ENCODE measurements at places on chromosomes 7 and 10.

- DNase-seq = no peak
These were observed 38.9 kb upstream of the LANCL2 start for GRCh38 chr7:55326081-55326835.

DNA sequence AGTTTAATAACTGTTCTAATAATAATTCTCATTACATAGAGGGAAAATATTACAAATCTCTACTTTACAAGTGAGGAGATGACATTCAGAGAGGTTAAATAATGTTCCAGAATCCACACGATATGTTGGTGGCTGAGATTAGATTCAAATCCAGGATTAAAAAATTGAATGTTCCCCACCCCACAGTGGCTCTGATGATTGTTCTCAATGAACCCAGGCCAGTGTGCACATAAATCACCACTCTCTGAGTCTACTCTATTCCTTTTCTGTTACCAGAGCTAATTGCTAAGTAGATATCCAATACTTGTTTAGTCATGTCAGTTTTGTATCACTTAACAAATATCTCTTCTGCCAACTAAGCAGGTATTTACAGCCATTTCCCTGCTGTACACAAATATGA is 281.0 kb downstream of the ABCA13 start:
- DNase-seq = no peak

DNA sequence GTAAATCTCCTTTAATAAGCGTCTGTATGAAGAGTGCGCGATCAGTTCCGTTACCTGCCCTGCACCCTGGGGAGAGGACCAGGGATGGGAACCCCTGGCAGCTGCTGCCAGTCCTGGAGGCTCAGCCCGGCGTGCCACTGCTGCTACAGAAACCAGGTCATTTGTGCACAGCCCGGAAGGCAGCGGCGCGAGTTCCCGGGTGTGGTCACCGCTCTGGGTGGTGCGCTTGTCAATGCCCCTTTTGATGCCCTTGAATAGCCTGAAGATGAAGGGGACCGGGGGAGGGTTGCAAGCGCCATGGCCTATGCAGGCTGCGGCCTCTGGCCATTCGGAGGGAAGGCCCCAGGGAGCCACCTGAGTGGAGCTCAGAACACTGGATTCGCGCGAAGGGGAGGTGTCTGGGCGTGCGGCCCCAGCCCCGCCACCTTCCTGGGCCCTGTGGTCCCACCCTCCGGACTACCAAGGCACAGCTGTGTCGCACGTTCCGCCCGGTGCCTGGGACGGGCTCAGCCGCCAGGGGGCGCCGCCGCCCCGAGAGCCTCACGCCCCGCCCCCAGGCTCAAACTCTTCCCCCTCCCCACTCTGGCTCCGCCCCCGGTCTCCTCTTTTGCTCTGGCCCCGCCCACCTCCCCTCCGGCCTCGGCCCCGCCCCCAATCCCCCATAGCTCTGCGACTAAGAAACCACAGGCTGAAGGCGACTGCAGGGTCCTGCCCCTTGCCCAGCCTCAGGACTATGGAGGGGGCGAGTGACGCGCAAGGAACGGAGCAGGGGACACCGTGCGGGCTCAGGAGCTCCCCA is 16.5 kb downstream of the AP5Z1 start:
- peak; percentile 70 for DNase-seq

- DNase-seq = no peak
These were observed 32.6 kb upstream of the UNCX start for GRCh38 chr7:1200045-1200444.

Measured in stimulated activated CD8-positive, alpha-beta memory T cell treated with anti-CD3 and anti-CD28 coated beads, Interleukin-2, amount 100 ng/mL, for 1 hour (primary cell).